ENCODE measurements at places on chromosomes 11 and 22.

- no peak for DNase-seq
Measured at GRCh38 chr11:109229682-109230081, 192.3 kb upstream of the C11orf87 start.

DNA sequence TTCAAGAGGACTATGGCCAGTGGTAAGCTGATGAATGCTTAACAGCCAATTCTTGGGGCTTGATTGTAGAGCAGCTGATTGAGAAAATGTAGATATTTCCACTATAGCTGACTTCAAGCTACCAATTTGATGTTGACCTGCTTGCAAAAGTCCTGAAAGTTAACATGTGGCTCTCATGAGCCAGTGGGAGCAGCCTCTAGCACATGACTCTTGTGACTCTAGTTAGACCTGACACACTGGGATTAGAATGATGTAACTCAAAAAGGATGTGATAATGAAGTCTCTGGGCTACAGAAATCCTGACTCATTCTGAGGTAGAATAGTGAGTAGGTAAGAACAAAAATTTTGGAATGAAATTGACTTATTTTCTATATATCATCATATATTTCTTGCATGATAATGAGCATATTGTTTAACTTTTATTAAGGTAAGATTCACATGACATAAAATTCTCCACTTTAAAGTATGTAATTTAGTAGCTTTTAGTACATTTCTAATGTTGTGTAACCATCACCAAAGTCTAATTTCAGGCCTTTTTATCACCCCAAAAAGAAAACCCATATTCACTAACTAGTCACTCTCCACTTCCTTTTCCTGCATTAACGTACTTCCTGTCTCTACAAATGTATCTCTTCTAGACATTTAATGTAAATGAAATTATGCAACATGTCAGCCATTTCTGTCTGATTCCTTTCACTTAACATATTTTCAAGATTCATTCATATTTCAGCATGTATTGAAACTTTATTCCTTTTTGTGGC lies 16.1 kb upstream of the OR52H1 start:
- no peak for DNase-seq

GRCh38 chr11:64008914-64009633 lies 22.8 kb downstream of the OTUB1 start:
- DNase-seq, result no peak

DNA sequence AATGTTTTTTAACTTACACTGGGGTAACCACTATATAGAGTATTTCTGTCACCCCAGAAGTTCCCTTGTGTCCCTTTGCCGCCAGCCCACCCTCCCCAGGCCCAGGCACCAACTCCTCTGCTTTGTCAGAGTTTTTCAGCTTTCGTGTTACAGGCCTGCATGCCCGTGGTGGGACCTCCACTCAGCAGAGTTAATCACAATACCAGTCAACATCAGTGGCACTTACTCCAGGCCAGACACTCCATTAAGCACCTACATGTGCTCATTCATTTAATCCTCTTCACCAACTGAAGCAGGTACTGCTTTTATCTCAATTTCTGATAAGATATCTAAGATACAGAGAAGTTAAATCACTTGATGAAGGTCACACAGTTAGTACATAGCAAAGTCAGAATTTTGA lies 63.3 kb downstream of the LIF start:
- DNase-seq, result no peak

GRCh38 chr11:102485095-102485722 lies 32.6 kb upstream of the TMEM123 start:
- no peak for DNase-seq

DNA sequence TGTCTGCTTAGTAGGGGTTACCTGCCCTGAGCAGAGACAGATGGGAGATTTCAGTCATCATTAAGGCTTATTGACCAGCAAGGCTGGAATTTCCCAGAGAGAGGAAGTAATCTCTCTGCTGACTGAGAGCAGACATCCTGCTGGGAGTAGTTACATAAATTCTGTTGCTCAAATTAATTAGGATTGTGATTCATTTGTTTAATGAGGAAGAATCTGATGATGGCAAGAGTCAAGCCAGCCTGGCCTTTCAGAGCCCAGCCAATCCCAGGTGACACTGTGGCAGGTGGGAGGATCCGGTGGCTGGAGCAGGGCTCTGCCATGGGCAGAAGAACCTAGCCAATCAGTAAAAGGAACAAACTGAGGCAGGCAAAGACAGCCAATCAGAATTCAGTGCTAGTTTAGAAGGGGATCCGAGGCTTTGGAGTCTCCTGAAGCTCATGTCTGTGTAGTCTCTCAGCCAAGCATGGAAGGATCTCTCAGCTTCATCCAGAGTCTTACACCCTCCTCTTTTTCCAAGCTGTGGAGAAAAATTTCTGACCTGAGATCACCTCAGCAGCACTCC lies 61.2 kb upstream of the CHST1 start:
- no peak for DNase-seq

DNA sequence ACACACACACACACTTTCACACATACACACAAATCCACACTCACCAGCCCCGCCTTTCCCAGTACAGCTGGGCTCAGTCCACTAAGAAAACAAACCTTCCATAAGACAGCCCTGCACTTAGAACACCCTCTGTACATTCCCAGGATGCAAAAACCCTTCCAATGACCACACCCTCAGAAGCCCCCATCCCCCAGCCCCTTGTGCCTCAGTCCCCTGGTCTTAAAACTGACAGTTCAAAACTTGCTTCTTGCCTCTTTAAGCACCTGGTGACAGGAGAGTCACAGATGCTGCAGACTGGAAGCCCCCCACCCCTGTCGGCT lies 23.0 kb downstream of the APLNR start:
- no peak for DNase-seq

GRCh38 chr11:44982496-44983062 lies 31.9 kb upstream of the TP53I11 start:
- DNase-seq, result no peak

Data from activated T-helper 9 cell treated with anti-CD3 and anti-CD28 coated beads, Interleukin-2, amount 50 U/mL, for 16 hours (primary cell).